PC-9 (cell line): ENCODE measurements at places on chromosomes 1 and 21.

DNA sequence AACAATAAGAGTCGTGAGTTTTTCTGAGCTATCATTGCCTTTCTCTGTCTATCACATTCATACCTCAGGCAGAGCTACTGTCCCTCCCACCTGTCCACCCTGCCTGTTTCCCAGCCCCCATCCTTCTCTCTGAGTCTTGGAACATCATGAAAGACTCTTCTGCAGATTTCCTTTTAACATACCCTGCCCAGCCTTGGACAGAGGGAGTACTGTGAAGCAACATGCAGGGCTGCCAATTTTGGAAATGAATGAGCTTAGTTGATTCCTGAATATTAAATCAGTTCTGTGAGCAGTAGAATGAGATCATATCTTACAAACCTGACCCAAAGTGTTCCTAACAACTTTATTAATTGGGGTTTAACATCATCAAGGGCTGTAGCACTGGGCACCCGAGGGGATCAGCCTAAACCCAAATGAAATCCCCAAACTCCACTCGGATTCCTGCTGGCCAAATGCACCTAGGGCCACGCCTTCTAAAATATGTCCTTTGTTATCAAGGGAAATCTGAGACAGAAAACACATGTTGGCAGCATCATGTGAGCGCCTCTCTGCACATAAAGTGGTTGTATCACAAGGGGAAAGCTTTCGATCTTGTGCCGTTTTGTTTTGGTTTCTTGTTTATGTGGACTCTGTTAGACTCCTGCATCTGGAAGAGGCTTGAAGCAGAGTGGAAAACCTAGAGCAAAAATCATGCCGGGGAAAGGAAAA lies 357.6 kb downstream of the KIF26B start:
- DNase-seq: no peak

DNA sequence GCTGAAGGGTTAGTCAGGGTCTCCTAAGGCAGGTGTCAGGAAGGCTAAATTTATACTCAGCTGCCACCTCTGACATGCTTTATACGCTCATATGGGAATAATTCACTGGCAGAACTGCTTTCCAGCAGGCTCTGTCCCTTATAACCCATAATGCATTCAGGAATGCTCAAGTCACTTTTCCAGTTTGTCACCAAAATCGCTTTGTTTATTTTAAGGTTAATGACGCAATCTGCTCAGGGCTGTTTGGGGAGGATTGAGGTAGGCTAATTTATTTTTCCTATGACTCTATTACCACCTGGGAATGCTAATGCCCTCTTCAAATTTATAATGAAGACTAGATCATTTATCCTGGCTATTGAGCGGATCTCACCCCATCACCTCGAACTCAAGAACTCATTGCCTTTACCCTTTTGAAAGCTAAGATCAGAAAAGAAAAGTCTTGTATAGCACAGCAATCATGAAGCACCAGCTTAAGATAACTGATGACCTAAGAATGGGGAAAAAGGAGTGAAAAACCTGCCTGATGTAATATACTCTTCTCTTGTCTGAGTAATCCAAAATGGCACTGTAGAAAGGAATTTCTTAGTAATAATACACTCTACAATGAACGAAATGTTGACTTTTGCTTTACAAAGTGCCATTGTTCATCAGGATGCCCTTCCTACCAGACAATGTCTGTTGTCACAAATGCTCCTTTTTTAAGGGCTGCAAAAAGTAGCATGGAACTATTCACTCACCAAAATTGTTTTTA lies 97.9 kb upstream of the EXO1 start:
- DNase-seq: peak; percentile 22

GRCh38 chr1:78673120-78673519 lies 23.5 kb downstream of the IFI44 start:
- DNase-seq: no peak

DNA sequence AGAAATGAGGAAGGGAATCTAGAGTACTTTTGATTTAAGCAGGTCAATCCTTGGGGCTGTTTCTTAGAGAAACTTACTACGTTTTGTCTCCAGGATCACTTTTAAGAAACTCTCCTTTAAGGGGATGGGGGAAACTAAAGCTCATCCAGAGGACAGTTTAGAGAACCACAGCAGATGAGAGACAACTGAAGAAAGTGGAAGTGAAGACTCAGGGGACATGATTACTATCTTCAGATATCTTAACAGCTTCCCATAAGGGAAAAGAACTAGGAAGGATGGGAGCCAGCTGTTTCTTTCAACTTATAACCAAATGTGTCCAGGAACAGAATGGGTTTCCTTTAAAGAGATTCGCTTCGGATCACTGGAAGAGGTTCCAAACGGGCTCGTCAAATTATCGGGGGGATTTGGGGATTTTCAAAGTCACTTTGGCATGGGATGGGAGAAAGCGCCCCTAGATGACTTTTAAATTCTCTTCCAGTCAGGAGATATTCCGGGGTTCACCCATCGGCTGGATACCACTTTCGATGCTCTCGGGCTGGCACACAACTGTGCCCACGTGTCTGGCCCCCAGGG lies 1.2 kb downstream of the SCMH1 start:
- no peak for DNase-seq

DNA sequence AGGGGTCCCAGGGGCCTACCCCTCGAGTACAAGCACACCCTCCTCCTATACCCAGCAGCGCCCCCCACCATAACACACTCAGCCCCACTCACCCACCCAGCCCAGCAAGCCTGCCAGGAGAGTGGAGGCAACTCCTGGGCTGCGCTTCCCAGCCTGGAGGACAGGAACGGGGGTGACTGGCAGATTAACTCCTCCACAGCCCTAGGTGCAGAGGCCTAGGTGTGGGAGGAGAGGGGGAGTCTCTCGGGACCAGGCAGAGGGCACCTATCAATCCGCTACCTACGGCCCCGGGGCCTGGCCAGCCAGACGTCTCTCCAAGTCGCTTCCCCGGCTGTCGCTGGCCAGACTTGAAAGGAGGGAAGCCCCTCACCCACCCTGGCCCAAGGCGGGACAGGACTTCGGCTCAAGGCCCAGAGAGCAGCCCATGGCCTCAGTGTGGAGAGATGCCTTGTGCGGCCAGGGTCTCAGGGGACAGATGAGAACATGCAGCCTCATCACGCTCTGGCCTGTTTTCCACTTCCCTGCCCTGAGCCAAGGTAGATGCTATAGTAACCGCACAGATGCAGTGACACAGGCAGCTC lies 24.9 kb downstream of the MATN1 start:
- DNase-seq: no peak

DNA sequence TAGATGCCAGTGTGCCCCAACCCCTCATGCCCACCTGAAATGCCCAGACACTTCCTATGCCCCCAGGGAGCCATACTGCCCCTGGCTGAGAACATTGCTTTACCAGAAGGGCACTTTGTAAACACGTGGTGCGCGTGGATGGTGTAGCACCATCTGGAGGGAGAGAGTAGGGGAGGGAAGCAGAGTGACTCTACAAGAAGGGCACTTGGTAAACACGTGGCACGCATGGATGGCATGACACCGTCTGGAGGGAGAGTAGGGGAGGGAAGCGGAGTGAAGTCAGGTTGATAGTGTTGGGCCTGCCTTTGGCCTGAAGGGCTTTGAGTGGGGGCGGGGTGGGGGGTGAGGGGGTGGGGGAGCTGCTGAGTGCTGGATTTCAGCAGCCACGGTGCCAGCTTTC lies 324.0 kb upstream of the VAMP3 start:
- DNase-seq: no peak

GRCh38 chr1:182309631-182310351 lies 81.8 kb downstream of the GLUL start:
- DNase-seq: no peak

GRCh38 chr1:9231648-9232332 lies 2.8 kb upstream of the H6PD start:
- DNase-seq: peak; percentile 25

GRCh38 chr1:107593501-107594209 lies 371.3 kb downstream of the VAV3 start:
- no peak for DNase-seq

- peak; percentile 100 for DNase-seq
These were observed 131.3 kb downstream of the TOMM20 start for GRCh38 chr1:234997201-234997895.

DNA sequence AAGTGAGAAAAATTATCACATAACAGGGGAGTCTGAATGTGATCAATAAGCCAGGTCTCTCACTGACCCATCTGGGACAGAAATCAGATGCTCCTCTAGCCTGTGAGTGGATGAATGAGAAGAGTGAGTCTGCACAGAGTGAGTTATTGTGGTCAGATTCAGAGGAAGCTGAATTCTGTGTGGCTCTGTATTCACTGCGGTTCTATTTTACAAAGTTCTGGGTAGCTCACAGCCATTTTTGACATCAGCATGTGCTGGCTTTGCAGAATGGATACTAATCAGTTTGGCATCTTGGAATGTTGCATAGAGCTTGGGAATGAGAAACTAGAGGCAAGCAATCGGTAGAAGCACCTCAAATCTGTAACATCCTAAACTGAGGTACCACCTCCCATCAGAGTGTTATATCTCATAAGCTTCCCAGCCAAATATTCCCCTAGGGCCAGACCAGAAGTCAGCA lies 3.8 kb downstream of the COLGALT2 start:
- DNase-seq: no peak

DNA sequence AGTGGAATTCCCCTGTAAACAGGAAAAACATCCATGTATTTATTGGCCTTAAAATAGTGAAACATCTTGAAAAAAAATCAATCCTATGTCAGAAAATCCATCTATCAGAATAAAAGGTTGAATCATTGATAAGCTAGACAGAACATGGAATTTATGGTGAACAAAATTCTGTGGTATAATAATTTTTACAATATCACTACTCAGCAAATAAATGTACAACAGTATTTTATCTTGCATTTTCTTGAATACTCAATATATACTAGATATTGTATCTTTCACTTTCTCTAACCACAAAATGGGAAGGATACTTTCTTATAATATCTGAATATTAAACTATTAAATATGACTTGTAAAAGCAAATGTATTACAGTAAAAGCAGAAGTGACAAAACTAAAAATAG lies 5.7 kb upstream of the UBE4B start:
- no peak for DNase-seq

- DNase-seq: no peak
These were observed 5.4 kb upstream of the RGSL1 start for GRCh38 chr1:182444497-182444896.

- no peak for DNase-seq
These were observed 43.3 kb upstream of the RABGAP1L start for GRCh38 chr1:174116042-174116441.
